ENCODE measurements at places on chromosomes 11 and 22.

- DNase-seq: peak; percentile 77
Observed at GRCh38 chr11:75445315-75445953, 12.4 kb upstream of the KLHL35 start.

- DNase-seq: no peak
Observed at GRCh38 chr11:103279821-103280220, 170.6 kb downstream of the DYNC2H1 start.

- no peak for DNase-seq
Observed at GRCh38 chr11:121445071-121445768, 6.9 kb upstream of the SORL1 start.

GRCh38 chr11:134518616-134519389 is 106.8 kb upstream of the B3GAT1 start:
- peak; percentile 32 for DNase-seq

DNA sequence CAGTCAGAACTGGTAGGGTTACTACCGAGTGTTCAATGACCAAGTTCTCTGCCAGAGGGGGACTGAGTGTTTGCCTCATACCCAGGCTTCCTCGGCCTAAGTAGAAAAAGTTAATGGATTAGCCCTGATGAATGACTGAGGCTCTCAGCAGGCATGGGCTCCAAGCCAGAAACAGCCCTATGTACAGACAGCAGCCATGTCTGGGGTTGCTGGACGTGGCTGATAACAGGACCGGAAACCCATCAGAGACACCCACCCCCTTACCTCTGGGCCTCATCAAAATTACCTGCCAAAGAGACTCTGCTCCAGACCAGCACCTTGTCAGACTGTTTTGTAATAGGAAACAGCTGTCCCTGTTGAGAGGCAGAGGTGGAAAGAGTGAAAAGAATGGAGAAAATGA is 351.4 kb downstream of the ETS1 start:
- no peak for DNase-seq

- DNase-seq: no peak
Observed at GRCh38 chr11:133896642-133897330, 51.5 kb upstream of the SPATA19 start.

- no peak for DNase-seq
Observed at GRCh38 chr11:111966678-111967077, 29.5 kb downstream of the DIXDC1 start.

DNA sequence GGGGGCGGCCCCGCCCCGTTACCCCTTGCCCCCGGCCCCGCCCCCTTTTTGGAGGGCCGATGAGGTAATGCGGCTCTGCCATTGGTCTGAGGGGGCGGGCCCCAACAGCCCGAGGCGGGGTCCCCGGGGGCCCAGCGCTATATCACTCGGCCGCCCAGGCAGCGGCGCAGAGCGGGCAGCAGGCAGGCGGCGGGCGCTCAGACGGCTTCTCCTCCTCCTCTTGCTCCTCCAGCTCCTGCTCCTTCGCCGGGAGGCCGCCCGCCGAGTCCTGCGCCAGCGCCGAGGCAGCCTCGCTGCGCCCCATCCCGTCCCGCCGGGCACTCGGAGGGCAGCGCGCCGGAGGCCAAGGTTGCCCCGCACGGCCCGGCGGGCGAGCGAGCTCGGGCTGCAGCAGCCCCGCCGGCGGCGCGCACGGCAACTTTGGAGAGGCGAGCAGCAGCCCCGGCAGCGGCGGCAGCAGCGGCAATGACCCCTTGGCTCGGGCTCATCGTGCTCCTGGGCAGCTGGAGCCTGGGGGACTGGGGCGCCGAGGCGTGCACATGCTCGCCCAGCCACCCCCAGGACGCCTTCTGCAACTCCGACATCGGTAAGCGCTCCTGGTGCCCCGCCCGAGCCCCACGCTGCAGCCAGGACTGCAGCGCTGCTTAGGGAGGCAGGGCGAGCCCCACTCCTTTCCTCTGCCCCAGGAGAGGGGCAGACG is at the start of gene TIMP3:
TSS of gene TIMP3 (plus strand) at position 169 of the 700 bp plus-strand sequence. CDS start at position 466, 297 bp downstream.
- DNase-seq: peak; percentile 90

DNA sequence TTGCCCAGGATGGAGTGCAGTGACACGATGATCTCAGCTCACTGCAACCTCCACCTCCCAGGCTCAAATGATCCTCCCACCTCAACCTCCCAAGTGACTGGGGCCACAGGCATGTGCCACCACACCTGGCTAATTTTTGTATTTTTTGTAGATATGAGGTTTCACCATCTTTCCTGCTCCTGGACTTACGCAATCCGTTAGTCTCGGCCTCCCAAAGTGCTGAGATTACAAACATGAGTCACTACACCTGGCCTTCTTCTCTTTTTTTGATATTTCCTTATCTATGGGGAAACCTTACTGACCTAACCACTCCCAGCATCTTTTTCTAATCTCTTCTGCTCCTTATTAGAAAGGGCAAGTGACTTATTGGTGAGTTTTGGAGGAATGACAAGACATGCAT is 121.7 kb upstream of the CHORDC1 start:
- no peak for DNase-seq

GRCh38 chr11:18229501-18229900 is 7.1 kb downstream of the SAA4 start:
- DNase-seq: no peak

DNA sequence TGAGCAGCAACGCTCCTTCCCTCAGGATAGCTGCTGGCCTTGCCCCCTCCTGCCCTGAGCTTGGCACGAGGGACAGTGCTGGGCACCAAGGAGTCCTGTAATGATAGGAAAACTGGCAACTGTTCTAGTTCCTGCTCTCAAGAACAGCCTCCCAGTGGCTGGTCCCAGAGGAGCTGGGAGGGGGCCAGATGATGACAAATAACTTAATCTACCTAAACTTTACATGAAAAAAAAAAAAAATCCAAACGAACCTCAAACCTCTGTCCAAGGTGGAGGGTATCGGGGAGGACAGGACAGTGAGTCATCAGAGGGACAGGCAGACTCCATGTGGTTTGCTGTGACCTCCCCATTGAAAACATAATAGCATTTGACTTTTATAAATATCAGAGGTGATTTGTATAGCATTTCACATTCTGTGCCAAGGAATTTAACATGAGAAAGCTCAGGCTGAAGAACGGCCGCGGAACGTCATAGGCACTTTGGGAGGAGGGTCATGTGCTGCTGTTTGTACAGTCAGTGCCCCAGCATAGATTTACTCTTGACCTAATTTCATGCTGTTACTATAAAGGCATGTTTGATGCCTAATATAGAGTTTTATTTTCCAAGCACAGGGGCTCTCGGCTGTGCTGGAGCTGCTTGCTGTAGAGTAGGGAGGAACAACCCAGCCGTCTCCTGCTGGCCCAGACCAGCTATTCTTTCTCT is 98.2 kb upstream of the NNMT start:
- DNase-seq: peak; percentile 76

GRCh38 chr11:64084146-64084950 is 48.6 kb downstream of the FLRT1 start:
- DNase-seq: no peak

DNA sequence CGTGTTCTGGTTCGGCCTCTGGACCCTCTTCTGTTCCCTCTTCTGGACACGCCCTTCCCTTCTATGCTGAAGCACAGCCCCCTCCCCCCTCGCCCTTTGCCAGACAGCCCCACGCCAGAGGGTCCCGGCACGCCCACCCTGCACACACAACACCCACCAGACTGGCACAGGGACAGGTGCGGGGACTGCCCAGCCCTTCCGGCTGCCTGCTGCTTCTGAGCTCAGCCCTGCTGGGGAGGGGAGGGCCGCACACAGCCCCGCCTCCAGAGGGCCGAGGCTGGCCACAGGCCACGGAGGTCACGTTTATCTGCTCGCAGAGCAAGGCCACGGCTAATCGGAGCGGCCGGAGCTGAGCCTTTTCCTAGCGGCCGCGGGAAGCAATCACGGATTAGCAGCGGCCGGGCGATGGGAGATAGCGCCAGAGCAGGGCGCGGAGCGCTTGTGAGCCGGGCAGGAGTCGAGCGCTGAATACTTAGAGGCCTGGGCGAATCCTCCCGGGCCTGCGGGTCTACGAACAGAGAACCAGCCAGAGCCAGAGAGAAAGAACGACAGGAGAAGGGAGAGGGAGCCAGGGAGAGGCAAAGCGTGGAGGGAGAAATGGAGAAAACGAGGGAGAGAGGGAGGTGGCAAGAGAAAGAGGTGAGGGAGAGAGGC is 21.5 kb downstream of the OTUB1 start:
- peak; percentile 75 for DNase-seq

DNA sequence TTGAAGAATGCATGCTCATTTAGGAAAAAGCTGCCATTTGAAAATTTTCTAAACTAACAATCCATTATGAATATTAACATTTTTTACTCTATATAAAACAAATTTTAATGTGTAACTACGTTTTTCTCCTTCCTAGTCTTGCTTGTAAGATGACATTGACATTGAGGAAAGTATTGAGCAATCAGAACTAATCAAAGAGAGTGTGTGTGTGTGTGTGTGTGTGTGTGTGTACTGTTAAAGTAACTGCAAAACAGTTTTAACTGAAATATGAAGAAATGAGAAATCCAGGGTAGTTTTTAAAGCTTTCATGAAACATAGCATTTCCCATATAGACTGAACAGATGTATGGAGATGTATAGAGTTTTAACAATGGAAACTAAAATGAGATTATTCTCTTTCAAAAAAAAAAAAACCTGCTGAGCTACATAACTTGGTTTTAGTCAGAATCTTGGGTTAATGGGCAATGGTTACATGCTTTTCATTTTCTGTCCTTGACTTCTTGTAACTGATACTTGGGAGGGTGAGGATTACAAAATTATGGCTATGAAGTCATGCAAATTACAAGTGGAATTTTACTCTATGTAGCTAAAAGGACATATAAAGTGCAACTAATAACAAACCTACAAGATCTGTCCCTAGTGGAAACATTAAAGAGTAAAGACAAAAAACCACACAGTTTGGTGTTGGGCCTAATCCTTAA is 2.0 kb downstream of the PDGFD start:
- no peak for DNase-seq

DNA sequence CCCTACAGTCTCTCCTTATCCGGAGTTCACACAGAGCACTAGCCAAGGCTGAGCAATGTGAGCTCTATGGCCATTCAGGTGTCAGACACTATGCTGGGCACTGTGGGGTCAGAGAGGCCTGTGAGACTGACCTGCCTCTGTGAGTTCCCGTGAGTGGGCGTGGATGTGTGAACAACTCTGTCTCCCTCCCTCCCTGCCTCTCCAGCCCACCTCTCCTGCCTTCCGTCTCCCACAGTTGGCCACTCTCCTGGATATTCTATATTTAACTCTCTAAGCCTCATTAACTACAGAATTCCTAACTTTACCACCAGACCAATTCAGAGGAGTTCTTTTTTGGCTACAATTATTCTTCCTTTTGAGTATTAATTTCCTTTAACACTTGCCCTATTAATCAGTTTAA is 191.6 kb upstream of the NCAM1 start:
- no peak for DNase-seq

GRCh38 chr11:84372381-84372950 is 1086.3 kb upstream of the CCDC90B start:
- no peak for DNase-seq

- no peak for DNase-seq
Observed at GRCh38 chr22:50674130-50674500, 1.5 kb downstream of the SHANK3 start.

DNA sequence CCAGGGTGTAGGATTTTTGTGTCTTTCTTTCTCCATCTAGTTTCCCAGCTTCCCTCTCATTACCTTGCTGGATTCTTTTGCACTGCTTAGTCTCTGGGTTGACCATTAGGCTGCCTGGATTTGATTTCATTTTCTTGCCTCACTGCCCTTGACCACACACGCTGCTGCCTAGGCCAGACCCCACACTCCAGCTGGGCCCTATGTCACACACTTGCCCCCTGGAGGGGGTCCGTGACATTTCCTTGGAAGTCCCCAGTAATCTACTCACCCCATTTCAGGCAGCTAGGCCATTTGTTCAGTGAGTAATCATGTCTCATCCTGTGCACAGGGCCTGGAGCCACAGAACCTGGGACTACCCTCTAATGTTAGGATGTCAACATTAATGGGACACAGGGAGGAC is 81.9 kb upstream of the SPON1 start:
- DNase-seq: no peak

DNA sequence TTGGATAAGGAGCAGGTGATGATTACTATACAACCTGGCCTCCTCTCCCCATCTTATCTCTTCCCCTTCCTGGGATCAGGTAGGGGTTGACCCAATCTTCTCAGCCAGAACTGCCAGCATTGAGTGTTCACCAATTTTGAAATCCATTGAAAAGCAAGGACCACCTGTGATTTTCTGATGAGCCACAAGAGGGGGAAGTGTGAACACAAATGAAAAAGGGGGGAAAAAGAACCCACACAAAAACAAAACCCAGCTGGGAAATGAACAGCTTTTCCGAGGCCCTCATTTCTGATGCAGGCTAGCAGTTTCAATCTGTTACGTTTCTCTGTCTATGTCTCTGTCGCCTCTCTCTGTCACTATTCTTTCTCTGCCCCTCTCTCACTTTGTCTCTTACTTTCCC is 161.9 kb downstream of the INSC start:
- no peak for DNase-seq

DNA sequence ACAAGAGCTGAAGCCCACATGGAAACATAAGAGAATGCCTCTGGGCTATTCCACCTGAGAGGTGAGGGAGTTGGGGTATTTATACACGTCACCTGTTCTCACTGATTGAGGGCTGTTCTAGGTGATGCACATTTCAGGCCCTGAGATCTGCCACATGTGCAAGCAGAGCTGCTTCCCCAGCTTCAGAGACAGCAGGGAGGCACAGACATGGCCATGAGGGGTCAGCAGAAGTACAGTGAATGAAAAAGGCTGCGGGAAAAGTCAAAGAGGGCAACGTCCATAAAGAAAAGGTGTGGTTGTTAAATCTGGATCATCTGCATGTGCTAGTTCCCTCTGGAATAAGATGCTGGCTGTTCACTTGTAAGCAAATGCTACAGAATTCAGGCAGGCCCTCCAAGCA is 75.4 kb downstream of the GAB4 start:
- DNase-seq: no peak

DNA sequence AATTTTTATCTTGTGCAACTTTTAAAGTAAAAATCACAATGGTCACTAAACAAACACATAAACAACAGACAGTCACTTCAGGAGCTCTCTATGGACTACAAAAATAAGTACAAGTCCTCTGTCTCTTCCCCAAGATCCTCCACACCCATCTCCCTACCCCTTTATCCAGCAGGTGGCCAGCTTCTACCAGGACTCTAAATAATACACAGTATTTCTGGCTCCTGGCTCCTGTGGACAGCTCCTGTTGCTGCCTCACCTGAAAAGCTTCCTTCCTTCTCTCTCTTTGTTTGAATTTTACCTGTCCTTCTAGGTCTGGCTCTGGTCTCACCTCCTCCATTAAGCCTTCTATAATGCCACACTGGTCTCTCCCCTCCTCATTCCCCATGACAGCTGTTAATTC is 86.1 kb downstream of the CLPB start:
- DNase-seq: no peak

DNA sequence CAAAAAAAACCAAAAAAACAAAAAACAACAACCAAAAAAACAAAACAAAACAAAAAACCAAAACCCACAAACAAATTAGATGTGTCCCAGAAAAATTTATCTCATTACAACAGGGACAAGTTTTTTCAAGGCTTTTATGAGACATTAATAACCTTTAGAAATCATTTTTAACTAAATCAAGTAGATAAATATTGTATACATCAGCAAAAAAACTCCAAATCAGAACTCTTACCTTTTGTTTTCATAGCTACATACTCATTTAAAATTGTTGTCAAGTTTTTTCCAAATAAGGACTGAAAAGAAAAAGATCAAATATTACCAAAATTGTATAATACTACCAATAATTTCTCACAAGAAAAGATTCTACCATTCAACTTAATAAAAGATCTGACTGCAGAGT is 28.7 kb downstream of the NPAT start:
- DNase-seq: no peak
